NCI-H1048 (cell line): ENCODE measurements at places on chromosomes 4 and X.

DNA sequence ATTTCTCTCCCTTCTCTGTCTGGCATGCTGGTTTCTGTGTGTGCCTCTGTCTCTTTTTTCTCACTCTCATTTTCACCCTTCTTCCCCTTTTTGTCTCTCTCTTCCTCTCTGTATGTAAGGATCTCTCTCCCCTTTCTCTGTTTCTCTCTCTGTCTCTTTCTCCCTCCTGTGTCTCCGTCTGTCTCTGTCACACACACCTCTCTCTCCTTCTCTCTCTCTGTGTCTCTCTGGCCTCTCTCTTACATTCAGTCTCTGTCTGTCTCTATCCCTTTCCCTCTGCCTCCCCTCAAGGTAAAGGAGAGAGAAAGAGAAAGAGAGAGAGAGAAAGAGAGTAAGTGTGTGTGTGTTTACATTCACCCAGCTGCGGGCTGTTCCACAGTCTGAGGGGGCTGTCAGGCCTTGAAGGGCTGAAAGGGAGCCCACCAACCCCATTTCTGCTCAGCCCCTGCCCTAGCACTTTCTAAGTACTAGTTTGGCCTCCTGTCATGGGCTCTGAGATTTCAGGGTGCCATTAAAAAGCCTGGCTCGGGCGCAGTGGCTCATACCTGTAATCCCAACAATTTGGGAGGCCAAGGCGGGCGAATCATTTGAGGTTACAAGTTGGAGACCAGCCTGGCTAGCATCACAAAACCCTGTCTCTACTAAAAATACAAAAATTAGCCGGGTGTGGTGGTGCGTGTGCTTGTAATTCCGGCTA lies 9.6 kb upstream of the TSPYL2 start:
- no peak for DNase-seq

DNA sequence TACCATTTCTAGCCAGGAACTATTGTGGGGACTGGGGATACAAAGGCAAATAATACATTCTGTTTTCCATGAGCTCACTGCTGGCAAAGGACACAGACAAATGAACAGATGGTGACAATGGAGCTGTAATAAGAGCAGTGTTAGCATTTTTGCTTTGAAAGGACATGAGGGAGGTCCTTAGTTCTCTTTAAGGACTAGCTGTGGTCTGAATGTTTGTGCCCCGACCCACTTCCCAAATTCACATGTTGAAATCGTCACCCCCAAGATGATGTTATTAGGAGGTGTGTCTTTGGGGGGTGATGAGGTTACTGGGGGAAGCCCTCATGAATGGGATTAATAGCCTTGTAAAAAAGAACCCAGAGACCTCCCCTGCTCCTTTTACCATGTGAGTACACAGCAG lies 30.3 kb downstream of the CCNG2 start:
- no peak for DNase-seq

DNA sequence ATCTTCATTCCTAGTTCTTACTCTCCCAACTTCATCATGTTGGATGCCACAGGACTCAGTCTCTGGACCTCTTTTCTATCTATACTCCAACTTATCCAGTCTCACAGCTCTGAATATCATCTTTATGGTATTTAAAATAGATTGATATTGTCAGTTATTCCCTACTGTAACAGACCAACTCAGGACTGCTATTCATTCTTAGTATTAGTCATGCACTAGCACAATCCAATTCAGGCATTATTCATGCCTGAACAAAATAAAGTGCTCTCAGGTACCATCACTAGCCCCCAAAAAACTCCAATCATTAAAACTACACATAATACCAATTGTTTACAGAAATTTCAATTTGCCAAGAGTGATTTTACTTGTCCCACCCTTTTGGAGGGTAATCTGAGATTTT lies 37.7 kb downstream of the FRYL start:
- DNase-seq = no peak

- DNase-seq = no peak
Observed at GRCh38 chr4:163505374-163505773, 10.9 kb downstream of the TMA16 start.

DNA sequence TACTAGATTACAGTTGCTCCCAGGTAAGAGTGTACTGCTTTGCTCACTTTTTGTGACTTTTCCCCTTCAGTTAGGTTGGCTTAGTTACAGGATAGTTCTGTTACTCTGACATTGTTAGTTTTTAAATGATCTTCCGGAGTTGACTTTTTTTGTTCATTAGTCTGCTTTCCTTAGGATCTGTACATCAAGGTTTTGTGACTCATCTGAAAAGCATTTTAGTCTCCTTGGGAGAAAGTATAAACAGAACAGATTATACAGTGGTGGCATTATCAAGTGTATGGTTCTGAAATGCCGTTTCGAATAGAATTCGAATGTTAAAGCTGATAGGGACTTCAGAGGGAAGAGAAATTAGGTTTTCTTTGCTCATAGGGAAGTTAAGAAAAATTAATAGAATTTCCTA lies 63.3 kb downstream of the USP9X start:
- DNase-seq = no peak

DNA sequence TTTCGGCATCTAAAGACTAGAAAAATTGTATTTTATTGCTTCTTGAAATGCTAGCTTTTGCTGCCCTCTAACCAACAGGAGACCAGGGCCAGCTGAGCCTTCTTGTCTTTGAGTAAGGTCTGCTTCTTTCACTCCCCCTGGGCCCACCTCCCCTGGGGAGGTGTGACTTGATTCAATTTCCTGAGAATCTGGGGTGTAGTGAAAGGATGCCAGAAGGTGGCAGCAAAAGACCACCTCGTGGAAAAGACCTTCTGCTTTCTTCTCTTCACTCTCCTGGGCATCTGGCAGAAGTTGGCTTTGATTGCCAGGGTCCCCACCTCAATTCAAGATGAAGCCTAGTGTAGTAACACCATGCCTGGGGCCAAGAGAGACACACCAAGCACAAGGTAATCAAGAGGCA lies 96.5 kb upstream of the MAOA start:
- DNase-seq = no peak

DNA sequence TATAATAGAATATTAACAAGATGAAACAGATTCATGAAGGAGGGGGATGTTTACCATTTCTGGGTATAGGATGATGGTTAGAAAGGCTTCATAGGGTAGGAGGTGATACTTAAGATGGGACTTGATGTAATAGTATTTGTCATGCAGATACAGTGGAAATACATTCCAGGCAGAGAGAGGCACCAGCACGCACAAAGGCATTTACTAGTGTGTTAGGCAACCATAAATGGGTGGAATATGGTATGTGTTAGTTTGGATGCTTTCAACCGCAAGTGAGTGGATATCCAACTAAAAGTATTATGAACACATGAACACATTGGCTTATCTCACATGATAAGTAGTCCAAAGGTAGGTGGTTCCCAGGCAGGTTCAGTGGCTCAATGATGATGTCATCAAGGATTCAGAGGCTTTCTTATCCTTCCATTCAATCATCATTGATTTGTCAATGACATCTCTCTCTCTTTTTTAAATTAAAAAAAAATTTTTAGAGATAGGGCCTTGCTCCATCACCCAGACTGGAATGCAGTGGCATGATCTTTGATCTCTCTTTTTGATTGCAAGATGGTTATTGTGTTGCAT lies 12.7 kb upstream of the STARD8 start:
- DNase-seq = no peak

DNA sequence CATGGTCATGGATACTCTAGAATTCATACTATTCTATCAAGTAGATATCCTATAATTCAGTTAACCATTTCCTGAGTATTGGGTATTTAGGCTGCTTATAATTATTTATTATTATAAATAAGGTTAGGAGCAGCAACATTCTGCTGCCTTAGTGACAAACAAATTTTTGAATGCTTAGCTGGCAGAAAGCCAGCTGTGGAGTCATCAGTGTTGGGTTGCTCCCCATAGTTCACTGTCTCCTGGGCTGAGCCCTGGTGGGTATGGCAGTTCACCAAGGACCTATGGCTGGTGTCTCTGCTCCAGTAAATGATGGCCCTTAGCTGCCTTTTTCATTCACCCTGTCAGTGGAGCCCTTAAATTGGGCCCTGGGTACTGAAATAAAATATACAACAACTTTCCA lies 61.8 kb downstream of the SMARCA5 start:
- DNase-seq = no peak

DNA sequence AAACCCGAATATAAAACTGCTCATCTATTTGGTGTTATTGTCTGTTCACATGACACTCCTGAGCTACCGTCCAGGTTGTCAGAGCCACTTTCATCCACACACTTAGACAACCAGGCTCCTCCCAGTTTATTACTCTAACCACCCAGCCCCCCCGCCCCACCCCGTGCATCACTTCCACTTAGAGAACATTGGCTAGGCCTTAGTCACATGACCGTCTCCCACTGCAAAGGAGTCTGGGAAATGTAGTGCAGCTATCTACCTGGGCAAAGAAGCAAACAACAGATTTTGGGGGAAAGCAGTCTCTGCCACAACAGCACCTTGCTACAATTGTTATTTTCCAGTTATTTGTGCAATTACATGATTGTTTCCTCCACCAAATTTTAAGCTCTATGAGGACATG lies 57.6 kb upstream of the RBPJ start:
- DNase-seq = no peak
